Large intestine (tissue), 12 donors: ENCODE measurements at places on chromosomes 11 and 22. TPM values are rescaled to one million over a fixed set of nuclear protein-coding genes. Genes with fewer than 3 reads are reported as not detected.

DNA sequence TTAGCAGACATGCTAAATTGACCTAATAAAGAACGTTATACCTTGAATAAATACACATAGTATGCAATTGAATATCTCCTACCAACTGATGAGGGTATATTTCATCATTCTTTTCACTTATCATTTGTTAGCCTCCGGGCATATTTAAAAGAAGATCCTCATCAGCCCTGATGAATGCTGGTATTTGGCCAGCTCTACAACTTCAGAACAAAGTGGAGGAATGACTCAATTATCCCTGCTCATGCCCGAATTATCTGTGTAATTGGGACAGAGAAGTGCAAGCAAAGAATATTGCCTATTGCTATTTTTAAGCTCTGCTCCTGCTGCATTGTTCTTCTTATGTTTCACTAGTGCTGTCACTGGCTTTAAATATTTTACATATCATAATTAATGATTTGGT, 622.1 kb downstream of the METTL15 start:
- DNase-seq, result no peak

The XKR3 gene
- polyA plus RNA-seq, result not detected

- DNase-seq, result no peak
Observed at GRCh38 chr22:19975707-19976035, 34.1 kb upstream of the TXNRD2 start.

GRCh38 chr11:127873478-127873877, 713.9 kb downstream of the ETS1 start:
- DNase-seq, result no peak

GRCh38 chr11:80182901-80183300, 742.1 kb upstream of the TENM4 start:
- no peak for DNase-seq

The NCAM1 gene
- polyA plus RNA-seq, result 63.0 TPM

GRCh38 chr11:16975906-16976305, 38.3 kb downstream of the PLEKHA7 start:
- no peak for DNase-seq

DNA sequence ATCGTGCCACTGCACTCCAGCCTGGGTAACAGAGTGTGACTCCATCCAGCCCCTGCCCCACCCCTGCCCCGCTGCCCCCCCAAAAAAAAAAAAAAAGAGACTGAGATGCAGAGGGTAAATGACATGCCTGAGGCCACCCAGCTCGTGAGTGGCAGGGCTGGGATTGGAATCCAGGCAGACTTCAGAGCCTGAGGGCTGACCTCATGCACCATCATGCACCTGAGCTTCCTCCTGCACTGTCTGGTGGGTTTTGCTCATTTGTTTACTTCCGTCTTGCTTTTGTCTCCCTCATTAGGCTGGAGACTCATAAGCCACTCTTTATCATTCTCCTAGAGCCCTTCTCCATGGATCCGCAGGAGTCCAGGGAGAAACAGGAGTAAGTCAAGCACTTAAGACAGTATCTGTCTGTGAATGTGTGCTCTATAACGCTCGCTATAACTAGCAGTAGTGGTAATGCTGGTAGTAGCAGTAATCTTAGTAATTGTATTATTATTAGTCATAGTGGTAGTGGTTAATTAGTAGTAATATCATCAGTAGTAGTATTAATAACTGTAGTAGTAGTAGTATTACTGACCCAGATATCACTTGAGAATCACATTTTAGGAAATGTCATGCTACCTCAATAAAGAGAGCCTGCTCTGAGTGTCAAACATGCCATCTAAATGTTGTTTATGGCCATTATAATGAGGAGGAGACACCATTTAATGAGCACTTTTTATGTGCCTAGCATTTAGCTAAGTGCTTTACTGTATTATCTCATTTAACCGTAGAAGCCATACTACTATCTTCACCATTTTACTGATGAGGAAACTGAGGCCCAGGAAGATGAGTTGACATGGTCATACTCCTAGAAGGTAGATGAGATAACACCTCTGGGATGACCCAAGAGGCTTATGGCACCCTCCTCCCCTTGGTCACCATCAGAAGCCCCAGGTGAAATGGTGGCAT, 85.0 kb downstream of the NAT10 start:
- DNase-seq, result no peak

The GGT5 gene
- polyA plus RNA-seq, result 9.2 TPM

DNA sequence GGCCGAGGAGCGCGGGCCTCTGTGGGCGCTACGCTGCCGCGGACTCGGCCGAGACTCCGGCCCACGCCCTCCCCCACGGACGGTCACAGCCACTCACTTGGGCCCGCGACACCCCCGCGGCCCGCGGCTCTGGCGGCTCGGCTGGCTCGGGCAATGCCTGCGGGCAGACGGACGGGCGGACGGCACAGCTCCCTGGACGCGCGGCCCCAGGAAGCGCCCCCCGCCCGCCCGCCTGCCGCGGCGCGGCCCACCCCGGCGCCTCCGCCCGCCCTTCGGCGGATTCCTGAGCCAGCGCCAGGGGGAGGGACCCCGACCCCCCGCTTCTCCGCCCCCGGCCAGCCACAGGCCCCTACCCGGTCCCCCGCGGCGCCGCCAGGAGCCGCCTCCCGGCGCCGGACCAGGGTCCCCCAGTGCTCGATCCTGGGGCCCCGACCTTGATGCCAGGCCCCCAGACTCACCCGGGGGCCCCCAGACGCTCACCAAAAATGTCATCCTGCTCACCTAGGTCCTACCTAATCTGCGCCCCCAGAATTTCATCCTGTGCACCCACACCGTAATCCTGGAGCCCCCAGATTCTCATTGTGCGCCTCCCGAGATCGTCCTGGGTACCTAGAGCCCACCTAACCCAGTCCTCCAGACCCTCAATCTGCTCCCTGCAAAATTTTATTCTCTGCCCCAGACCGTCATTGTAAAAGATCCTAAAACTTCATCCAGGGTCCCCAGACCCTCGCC, at the start of gene EFEMP2:
EFEMP2 (minus strand) TSS at position 215 of the 732 bp plus-strand sequence. CDS start 446 bp downstream, outside the sequence.
- peak; percentile 45 for DNase-seq

- DNase-seq, result no peak
Observed at GRCh38 chr11:45104790-45105084, 41.7 kb upstream of the PRDM11 start.

The IGSF9B gene
- 9.0 TPM for polyA plus RNA-seq

The SLC17A6 gene
- not detected for polyA plus RNA-seq

GRCh38 chr11:130413405-130414106, 14.9 kb downstream of the ADAMTS8 start:
- DNase-seq, result no peak

GRCh38 chr22:40114411-40114810, 63.3 kb upstream of the TNRC6B start:
- DNase-seq, result no peak

The CATSPERZ gene
- 0.15 TPM for polyA plus RNA-seq

The GRM5 gene
- 0.06 TPM for polyA plus RNA-seq

The SMIM35 gene
- polyA plus RNA-seq, result 0.46 TPM

DNA sequence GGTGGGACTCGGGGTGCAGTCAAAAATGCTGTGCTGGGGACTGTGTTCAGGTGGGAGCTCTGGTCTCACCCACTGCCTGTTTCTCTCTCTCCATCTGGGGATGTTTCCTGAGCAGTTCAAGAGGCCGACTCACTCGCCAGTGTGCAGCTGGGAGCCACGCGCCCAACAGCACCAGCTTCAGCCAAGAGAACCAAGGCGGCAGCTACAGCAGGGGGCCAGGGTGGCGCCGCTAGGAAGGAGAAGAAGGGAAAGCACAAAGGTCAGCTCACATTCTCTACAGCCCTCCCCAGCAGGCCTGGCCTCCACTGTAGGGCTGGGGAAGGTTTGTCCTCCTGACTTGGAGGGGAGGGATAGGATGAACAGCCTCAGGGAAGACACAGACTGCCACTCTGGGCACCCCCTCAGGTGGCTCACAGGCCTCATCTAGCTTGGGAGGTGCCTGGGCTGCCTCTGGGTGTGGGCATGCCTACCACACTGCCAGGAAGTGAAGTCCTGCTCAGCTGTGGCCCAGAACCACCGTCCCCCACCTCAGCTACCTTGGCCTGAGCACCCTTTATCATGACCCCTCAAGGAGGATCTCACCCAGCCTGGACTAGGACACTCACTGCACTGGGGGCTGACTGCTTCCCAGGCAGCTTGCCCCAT, 13.0 kb downstream of the TUB start:
- peak; percentile 68 for DNase-seq

- no peak for DNase-seq
Observed at GRCh38 chr11:32391956-32392553, 43.3 kb downstream of the WT1 start.

- no peak for DNase-seq
Observed at GRCh38 chr22:44229331-44229730, 48.6 kb downstream of the PARVG start.

The VSIG10L2 gene
- not detected for polyA plus RNA-seq

DNA sequence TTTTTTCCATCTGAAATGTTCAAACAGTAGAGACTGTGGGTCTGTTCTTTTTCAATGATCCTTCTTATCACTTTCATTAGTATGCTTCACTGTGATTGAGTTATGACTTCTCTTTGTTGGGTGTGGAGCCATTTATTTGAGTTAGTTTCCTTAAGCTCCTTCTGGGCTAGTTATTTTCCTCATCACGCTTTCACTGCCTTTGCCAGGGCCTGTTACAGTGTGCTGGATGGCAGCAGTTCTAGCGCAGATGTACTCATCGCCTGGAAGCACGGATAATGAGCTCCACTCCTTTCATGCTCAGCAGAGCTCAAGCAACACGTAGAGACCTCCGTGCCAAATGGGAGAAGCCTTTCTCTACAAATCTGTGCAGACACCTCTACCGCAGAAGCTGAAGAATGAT, 7.0 kb upstream of the ARHGAP42 start:
- no peak for DNase-seq

- DNase-seq, result no peak
Observed at GRCh38 chr11:119591836-119592310, 137.1 kb downstream of the NECTIN1 start.

DNA sequence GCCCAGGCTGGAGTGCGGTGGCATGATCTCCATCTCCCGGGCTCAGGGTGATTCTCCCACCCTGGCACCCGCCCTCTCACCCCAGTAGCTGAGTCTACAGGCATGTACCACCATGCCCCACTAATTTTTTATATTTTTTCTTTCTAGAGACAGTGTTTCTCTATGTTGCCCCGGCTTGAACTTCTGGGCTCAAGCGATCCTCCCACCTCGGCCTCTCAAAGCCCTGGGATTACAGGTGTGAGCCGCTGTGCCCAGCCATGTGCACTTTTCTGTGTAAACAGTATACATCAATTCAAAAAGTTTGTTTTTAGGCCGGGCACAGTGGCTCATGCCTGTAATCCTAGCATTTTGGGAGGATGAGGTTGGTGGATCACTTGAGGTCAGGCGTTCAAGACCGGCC, 14.7 kb downstream of the GRIK4 start:
- DNase-seq, result no peak

The C11orf52 gene
- polyA plus RNA-seq, result 14.6 TPM

The SULT4A1 gene
- polyA plus RNA-seq, result 5.0 TPM

The CCS gene
- 55.8 TPM for polyA plus RNA-seq

The TESMIN gene
- 10.0 TPM for polyA plus RNA-seq

The KRTAP5-11 gene
- 0.19 TPM for polyA plus RNA-seq

DNA sequence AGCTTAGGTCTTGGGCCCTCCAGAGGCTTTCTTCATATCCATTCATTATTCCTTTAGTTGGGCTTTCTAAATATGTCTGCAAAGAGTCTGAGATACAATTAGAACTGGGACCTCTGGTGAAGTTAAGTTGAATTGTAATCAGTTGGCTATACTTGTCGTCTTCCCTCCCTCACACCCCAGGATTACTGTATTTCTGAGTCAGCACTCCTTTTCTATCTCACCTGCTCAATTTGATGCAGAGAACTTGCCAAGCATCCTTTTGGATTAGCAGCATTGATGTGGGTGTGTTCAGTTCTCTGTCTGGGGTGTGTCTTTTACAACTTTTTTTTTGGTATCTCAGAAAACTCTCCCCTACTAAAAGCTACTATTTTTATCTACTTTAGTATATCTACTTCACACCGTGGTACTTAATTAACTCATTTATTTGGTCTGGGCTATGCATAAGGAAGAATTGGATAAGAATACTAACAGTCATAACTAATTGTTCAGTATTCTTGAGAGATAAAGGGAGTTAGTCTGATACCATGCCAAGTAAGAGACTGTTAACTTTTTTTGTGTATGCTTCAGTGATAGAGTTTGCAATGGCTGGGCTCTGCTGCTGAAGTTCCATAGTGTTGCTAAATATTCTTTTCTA, 15.1 kb downstream of the CTNND1 start:
- no peak for DNase-seq

- DNase-seq, result peak; percentile 26
Observed at GRCh38 chr11:4539603-4540219, 5.3 kb upstream of the OR52M1 start.

GRCh38 chr11:1203505-1204271, 19.2 kb upstream of the MUC5B start:
- DNase-seq, result no peak

DNA sequence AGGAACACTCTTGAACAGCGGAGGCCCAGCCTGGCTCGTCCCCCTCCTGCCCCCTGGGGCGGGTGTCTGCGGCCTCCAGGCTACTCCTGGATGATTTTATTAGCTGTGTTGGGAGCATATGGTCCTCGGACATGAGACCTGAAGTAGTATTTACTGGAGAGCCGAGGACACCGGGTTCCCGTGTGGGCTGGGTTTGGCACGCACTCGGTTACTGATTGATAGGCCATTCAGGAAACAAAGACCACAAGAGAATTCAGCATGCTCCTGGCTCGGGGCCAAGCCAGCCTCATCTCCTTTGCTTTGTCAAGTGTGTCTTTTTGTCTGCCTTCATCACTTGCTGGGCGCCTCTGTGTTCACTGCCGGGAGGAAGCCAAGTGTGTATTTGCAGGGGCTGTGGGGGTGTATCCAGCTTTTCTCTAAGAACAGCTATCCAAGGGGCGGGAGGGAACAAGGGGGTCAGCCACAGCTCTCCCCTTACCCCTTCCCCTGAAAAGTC, 9.7 kb downstream of the FXYD2 start:
- DNase-seq, result peak; percentile 89

DNA sequence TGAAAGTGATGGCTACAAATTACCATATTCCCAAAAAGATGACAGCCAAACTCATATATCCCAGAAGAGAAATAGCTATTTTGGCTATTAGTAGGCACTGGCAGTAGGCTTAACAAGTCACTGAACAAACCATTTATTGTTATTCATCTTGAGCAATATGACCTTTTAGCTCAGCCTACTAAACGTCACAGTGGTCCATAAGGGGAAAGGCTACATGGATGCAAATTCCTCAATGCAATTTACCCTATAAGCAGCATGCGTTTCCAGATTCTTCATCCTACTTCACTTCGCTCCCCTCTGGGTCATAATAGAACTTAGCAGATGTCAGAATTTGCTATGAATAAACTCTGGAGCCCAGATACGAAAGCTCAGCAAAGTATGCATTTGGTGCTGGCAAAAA, 114.0 kb downstream of the SIK3 start:
- no peak for DNase-seq

GRCh38 chr11:95461348-95461747, 230.3 kb upstream of the SESN3 start:
- DNase-seq, result no peak

The GAL3ST1 gene
- 19.5 TPM for polyA plus RNA-seq

DNA sequence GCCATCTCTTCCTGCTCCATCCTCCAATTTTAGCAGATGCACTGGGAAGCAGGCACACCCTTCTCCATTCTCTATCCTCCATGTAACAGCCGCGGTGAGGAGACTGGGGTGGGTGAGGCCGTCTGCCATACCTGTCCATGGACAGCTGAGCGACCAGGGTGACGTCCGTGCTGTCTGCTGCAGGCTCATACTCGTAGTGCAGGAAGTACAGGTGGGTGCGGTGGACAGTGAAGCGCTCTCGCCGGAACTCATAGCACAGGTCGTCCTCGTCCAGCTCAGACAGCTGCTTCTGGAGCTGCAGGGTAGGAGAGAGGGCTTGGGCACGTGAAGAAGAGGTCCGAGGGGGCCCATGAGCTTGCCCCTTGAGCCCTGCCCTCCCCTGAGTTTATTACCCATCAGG, 257.8 kb upstream of the SYN3 start:
- no peak for DNase-seq

The CSKMT gene
- polyA plus RNA-seq, result 8.7 TPM
